Bone marrow (tissue), 2 donors: ENCODE measurements at places on chromosomes 12 and 14.

DNA sequence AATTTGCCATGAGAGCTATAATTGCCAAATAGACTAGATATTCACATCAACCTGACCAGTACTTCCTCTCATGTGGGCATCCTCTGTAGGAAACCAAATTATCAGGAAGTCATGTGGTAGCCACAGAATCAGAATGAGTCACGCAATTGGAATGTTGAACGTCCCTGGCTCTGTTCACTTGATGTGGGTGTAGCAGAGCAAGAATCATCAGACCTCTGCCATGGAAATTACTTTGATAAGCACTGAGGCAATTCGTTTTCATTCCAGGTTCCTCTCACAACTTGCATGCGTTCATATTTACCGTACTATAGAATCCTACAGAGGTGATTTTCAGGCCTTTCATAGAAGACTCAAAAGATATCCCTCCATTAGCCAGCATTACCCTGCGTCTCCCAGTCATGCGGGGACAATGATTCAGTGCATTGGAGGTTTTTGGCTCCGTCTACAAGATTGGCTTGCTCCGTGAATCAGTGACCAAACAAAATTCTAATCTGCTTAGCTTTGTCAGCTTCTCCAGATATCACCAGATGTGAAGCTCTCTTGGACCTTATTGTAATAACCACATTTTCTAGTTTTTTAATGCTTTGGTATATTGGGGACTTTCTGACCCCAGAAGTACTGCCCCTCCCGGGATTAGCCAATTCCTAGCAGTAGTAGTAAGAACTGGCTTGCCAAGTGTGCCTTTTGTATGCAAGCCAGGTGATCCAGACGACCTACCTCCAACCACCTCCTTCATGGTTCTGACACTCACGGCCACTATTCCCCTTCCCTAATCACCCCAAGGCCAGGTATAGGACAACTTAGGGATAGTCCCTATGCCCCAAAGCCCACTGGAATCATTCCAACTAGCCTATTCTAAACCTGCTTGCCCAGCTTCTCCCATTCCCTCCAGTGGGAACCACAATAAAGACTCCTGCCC lies 133.4 kb downstream of the KICS2 start:
- DNase-seq, result no peak

- no peak for DNase-seq
These were observed at the start of gene RIN3 for GRCh38 chr14:92513204-92513965. TSS of gene RIN3 (plus strand) at chr14:92513781. CDS start at chr14:92513933, 152 bp downstream.

- DNase-seq, result no peak
These were observed 1311.5 kb downstream of the TMEM121 start for GRCh38 chr14:106837870-106838269.

DNA sequence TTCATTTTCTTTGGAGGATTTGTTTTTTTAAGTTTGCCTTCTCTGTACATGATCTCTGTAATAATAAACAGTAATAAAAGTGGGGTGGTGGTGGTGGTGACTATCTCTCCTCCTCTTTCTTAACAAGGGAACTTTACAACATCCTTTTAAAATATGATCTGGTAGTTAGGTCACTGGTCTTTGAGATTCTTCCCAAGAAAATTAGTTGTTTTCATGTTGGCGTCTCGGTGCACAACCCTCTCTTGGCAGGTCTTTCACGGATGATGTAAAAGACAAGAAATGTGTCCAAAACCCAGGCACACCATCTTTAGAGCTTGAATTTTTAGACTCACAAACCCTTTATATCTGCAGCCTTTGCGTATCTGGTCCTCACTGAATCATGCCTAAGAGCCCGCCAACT lies 488.5 kb upstream of the TBX3 start:
- DNase-seq, result no peak

DNA sequence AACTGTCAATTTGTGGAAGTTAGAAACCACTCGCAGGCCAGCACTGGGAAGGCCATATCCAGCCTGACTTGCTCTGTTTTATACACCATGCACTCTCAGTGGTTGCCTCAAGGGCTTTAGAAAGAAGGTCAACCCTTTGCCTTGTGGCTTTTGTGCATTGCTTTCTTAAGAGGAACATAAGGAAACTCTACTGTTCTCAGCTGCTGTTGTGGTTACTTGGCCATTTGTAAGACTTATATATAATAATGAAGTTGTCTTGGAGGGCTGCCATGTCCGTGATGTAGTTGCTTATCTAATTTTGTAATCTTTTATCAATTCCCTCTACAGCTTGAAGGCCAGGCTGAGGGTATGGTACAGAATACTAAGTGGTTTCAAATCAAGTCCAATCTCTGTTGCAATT lies 637.8 kb downstream of the DIO2 start:
- DNase-seq, result no peak

GRCh38 chr12:89710873-89711750 lies 2.5 kb upstream of the ATP2B1 start:
- DNase-seq, result no peak

GRCh38 chr12:130162267-130162666 lies at the start of gene FZD10:
TSS of gene FZD10 (plus strand) at chr12:130162464. CDS start at chr12:130162943, 479 bp downstream.
- DNase-seq, result no peak

DNA sequence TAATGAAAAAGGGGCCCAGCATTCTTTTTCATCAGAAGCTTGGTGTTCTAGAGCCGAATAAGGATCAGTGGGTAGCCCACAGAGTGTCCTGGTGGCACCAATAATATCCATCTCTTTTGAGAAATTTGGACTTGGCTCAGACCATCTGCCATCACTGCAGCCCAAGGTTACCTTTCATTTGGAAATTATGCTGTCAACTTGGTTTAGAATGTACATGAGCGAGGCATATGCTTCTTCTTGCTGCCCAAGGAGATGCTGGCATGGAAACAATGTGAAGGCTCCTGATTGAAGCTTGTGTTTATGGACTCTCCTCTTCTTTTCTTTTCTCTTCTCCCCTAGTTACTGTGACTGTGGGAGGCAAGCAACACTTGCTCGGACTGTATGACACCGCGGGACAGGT lies 50.0 kb downstream of the GPHB5 start:
- DNase-seq, result no peak

- DNase-seq, result no peak
These were observed 6.7 kb downstream of the CLEC12A start for GRCh38 chr12:9977916-9978315.

DNA sequence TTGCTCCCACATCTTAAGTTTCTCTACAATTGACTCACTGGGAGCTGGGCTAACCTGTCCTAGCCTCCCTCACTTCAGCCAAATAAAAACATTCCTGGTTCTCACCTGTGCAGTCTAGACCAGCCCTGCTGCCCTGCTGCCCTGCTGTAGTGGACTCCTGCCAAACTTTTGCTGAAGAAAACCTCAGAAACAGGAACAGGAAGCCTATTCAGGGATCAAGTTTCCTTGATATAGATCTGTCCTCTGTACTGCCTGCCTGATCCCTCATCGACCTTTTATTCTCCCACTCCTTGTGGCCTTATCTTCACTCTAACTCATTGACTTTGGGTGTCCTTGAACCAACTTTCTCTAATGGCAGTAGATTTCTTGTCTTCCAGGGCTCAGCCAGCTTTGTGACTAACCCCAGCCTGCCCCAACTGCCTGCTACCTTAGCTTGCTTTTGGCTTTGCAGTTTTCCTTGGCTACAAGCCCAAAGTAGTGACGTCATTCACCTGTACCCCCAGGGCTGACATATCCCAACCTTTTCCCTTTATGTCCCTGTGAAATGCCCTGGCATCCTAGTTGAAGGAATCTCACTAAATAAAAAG lies 234.8 kb downstream of the DUSP6 start:
- DNase-seq, result no peak
